Stimulated activated CD4-positive, alpha-beta T cell treated with anti-CD3 and anti-CD28 coated beads, Interleukin-1b, Interleukin-23, amount 100 ng/mL, for 1 hour (primary cell): ENCODE measurements at places on chromosomes 5 and 9.

GRCh38 chr9:18189871-18190670 is 283.9 kb upstream of the ADAMTSL1 start:
- DNase-seq: no peak

DNA sequence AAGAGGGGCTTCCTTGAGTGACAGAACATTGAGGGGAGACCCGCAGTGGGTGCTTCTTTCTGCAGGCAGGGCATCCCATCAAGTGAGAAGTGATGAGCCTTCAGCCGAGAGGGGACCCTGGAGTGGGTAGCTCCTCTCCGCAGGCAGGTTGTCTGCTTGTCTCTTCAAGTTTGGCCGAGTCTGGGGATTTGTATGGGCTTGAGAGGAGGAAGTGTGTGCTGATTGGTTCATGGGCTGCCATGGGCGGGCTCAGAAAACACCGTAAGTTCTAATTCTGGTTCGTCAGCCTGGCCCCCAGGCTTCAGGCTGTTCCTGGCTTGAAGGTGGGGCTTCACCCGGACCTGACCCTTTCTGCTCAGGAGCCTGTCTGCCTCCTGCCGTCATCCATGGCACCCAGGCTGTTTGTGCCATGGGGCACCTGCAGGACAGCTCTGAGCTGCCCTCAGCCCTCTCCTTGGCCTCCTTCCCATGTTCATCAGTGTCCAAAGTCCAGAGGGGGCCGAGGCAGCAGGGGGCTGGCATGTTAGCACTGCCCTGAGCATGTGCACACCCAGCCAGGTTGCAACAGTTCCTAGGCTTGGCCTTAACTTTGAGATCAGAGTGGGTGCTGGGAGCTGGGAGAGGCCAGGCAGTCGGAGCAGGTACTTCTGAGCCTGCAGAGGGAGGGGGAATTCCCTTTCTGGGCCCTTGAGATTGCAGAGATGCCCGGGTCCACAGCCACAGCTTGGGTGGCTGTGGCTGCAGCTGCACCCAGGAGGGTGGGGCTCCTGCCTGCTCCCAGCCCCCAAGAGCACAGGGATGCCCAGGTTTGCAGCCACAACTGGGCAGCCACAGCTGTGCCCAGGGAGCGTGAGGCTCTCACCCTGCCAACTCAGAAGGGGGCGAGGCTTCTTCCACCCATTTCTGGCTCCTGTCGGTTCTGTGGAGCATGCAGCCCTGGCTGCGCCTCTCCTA is 13.5 kb upstream of the DHFR start:
- DNase-seq: no peak

DNA sequence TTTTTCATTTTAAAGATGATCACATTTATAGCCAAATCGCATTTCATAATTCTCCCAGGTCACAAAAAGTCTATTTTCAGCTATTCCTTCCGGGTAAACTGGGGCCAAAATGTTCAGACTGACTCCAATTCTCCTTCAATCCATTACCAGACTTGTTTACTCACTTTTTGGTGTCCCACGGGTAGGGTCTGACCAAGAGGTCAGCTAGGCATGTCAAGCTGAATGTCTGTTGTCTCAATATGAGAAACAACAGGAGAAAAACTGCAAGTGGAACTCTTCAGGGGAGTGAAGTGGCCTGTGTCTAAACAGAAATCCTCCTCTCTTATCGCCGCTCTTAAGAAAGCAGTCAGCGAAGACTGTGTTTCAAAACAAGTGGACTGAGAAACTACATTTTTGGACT is 171.3 kb downstream of the APBA1 start:
- no peak for DNase-seq

GRCh38 chr5:67693956-67694809 is 497.6 kb upstream of the CD180 start:
- no peak for DNase-seq

DNA sequence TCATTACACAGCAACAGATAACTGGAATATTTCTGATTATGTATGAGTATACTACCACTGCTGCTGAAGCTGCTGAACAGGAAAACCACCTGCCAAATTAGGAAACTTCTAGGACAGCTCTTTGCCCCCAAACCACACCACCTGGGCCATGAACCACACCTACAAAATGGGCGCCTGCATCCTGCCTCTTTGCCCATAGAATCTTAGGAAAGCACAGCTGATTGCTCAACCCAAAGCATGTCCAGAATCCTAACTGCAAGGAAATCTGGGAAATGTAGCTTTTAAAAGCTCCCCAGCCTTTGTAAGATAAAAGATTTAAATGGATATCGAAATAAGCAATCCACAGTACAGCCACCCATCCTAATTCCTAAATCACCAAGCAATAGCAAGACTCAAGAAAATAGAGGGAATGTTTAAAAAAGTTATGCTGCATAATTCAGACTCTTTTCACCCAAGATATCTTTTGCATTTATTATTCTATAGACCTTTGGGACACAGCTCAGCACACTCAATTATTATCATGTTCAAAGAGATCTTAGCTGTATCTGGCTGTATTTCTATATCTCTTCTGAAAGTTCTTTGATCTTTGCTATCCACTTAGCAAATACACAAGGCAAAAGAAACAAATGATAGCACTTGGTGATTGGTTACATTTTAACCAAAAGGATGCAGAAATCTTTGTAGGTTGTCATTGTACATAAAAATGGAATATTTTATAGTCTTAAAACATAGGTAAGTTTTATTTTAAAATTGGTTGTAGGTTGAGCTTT is 6.8 kb upstream of the C9orf152 start:
- DNase-seq: no peak

- no peak for DNase-seq
These were observed 350.1 kb downstream of the TMEM232 start for GRCh38 chr5:110376281-110376951.

DNA sequence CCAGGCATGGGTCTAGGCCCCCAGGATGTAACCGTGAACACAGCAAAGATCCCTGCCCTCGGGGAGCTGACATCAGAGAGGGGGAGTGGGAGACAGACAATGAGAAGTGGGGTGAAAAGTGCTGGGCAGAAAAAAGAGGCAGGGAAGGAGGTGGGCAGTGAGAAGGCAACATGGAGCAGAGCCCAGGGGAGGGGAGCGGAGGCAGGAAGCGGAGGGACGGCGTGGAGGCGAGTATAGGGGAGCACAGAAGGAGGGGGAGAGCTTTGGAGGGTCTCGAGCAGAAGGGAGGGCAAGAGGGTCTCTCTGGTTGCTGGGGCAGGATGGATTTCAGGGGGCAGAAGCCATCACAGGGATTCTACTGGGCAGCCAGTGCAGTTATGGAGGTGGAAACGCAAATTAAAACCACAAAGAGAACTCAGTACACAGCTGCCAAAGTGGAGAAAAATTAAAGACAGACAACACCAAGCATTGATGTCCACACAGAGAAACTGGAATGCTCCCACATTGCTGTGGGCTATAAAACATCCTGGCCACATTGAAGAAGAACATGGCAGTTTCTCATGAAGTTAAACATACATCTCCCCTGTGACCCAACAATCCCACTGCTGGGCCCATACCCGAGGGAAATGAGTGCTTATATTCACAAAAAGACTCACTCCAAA is 21.1 kb upstream of the LAMC3 start:
- DNase-seq: no peak

DNA sequence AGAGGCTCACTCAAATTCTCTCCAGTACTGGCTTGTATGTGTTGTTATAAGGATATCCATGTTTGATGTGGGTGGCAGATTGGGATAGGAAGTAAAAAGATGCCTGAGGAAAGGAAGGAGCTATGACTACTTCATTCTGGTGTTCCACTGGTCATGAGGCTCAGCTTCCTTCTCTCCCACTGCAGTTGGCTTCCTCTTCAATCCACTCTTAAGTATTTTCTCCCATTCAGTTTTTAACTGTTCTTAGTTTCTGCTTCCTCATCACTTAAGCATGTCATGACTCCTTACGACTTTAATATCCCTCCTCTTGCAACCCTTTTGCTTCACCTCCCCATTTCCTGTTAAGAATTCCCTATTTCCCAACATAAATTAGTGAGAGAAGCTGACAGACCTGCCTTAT is 81.1 kb downstream of the PJA2 start:
- no peak for DNase-seq

- no peak for DNase-seq
These were observed 2.5 kb upstream of the ADRB2 start for GRCh38 chr5:148823871-148824270.

DNA sequence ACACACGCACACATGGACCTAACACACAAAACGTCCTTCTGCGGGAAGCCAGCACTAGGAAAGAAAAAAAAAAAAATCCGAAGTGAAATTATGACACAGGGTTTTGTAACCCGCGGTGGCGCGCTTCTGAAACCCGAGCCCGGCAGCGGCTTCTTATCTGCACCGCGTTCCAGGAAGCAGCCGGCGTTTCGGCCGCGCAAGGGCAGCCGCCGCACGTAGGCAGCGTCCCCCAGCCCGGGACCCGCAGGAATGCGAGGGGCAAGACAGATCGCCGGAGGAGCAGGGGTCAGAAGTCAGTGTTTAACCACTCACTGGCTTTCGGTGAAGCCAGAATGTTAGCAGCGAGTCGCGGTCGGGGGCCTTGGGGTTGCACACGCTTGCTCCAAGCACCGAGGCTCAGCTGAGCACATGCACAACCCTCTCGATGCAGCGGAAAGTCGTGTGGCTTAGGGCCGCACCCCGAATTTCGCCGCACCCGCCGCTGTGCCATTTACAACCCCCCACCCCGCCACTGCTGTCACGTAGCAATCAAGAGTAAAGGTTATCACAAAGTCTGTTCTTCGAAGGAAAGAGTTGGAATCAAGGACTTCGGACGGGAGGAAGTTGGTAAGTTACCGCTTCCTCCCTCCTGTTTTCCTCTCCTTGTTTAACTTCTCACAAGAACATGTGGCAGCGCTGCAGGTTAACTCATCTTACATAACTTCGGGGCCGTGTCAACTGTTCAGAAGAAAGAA is 167.9 kb downstream of the AUH start:
- DNase-seq: peak; percentile 49

DNA sequence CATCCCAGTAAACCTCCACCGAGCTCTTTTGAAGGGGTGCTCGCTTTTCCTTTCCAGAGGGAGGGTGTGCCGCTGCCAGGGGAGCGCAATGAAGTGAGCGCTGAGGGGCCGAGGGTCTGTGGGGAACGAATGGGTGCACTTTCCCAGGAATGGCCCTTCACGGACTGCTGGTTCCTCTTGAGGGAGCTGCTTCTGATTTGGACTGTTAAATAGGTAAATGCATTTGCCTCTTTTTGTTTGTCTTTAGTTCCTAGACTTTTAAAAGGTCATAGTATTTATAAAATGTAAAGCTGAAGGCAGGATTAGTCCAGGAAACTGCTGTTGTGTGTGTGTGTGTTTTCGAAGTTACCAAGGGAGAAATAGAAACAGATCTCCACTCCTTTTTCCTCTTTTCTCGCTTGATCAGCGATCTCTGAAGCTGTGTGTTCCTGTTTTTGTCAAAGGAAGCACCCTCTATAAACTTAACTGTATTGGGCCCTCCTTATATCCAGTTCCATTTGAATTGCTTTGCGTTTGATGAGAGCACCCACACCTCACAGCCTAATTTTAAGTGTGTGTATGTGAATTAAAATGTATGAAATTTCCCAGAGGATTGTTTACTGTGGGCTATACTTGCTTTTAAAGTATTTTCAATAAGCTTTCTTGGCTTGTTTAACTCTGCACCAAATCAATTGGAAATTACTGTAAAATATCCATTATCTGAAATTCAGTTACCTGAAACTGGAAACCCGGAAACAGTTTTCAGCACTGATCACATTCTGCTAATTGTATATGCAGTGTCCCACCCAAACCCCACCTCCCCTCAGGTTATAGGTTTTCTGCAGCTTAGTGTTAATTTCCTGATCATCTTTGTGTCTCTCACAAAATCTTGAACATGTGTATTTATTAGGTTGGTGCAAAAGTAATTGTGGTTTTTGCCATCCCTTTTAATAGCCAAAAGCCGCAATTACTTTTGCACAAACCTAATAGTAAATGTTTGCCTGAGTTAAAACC is 966 bp downstream of the SNX2 start:
- DNase-seq: no peak

- DNase-seq: no peak
These were observed 286.4 kb downstream of the EBF1 start for GRCh38 chr5:158813275-158813674.

GRCh38 chr9:72476100-72476499 is 45.3 kb upstream of the TMC1 start:
- DNase-seq: no peak
